Myocyte (in vitro differentiated cells): ENCODE measurements at places on chromosomes 5 and 9.

DNA sequence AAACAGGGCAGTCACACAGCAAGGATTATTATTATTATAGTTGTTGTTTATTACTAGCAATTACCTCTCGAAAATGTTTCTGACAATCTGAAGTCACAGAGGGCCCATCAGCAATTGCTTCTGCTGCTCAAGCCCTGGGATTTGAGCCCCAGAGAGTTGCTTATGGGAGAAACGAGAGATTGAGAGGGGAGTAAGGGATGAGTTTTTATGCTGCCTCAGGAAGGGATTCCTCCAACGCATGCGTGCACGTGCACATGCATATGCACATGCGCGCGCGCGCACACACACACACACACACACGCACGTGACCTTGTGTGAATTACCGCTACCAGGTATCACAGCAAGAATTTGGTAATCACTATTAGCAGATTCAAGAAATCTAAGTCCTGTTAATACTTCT lies 189.2 kb upstream of the TBC1D2 start:
- no peak for DNase-seq

- peak; percentile 67 for DNase-seq
Measured at GRCh38 chr5:109063223-109063622, 315.5 kb downstream of the FER start.

DNA sequence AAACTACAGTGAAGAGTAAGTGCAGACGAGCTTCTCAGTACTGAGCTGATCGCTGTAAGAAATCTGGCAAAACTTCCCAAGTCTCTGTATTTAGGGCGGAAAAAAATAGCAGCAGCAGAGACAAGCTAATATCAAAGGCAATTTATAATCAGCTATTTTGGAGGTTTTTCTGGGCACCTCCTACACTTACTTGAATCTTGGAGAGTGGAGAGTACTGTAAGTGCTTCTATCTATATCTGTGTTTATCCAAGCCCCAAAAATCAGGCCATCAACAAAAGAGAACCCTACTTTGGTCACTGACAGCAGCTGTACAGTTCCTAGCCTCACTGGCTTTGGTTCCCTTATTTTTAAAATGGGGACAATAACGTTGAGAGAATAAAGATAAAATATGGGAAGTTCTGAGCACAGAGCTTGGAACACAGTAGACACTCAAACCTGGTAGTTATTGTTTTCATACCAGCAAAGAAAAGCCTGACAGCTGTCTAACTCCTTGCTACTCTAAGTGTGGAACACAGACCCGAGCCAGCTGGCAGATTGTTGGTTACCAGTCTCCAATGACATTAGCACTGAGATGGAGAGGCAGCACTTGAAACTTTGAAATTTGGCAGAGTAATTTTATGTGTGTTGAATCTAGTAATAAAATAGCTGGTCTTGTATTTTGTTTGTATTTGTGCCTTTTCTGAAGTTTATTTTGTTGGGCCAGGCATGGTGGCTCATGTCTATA lies 96.0 kb upstream of the SLC28A3 start:
- DNase-seq, result no peak

DNA sequence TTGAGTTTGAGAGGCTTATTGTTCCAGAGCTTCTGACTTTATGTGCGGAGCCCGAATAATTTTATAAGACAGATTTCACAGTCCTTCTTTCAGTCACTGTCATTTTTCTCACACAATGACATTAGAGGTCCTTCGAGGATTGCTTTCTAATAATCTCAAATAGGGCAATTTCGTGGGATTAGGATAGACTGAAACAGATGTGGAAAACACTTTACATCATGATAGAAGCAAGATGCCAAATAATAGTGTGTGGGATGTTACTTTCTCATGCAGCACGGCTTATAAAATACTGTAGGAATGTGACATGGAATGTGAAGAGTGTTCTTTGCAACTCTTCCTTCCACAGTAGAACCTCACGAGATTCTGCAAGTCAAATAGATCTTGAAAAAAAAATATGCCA lies 451.3 kb downstream of the SEMA5A start:
- peak; percentile 50 for DNase-seq
